ENCODE measurements at places on chromosomes 1 and 21.

- no peak for DNase-seq
Measured at GRCh38 chr1:18707696-18708257, 77.1 kb downstream of the PAX7 start.

GRCh38 chr1:230293390-230293700 lies 132.8 kb downstream of the PGBD5 start:
- no peak for DNase-seq

- no peak for DNase-seq
Measured at GRCh38 chr1:38789498-38790169, 69.9 kb downstream of the RRAGC start.

- DNase-seq = no peak
Measured at GRCh38 chr1:27496604-27497155, 6.7 kb upstream of the WASF2 start.

- DNase-seq = no peak
Measured at GRCh38 chr1:218299416-218299815, 14.3 kb downstream of the RRP15 start.

All from naive B cell (primary cell).